ENCODE measurements at places on chromosomes 1 and 21.

DNA sequence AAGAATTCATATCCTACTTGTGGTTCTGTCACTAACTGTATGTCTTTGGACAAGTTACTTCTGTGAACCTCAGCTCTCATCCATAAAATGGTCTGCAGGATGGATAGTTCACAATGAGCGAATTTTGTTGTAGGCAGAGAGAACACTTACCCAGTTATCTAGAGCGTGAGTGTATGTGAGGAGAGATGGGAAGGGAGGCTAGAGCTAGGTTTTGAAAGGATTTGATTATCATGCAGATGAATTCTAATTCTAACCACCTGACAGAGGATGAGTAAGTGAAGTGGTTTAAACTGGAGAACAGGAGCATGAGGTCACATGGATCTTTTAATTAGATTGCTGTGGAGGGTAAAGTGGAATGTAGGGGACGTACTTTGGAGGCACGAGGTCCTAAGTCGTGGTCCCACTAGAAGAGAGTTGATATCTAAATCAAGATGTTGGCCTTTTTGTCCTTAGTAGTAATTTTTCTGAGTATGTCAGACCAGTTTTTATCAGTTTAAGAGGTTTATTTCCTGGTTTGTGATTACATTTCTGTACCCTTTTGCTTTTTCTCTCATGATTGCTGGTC, 5.0 kb downstream of the SUCO start:
- no peak for DNase-seq

GRCh38 chr1:25460020-25460419, 29.3 kb downstream of the MACO1 start:
- no peak for DNase-seq

GRCh38 chr1:231934797-231935196, 308.2 kb downstream of the DISC1 start:
- no peak for DNase-seq

DNA sequence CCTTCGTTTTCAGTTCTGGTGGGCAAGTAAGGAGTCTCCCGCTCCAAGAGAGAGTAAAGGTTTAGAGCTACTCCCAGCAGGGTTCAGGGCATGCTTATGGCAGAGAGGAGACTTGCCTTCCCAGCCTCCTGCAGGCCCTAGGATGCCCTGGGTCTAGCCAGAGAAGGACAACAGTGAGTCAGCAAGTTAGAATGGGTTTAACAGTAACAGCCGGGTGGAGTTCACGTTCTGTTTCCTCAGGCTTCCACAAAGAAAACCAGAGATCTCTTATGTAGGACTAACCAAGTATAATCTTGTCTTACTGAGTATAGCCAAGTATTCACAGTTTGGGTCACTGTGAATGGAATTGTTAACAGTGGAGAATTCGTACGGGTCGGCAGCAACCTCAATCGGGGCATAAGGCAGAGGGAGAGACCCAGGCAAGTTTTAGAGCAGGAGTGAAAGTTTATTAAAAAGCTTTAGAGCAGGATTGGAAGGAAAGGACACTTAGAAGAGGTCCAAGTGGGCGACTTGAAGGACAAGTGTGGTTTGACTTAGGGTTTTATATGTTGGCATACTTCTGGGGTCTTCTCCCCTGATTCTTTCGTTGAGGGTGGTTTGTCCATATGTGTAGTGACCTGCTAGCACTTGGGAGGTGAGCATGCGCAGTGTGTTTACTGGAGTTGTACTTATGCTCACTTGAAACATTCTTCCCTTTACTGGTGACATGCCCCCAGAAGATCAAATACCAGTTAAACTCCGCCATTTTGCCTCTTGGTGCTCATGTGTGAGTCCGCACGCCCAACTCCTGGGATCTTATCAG, 4.5 kb downstream of the OVAAL start:
- no peak for DNase-seq

- peak; percentile 79 for DNase-seq
Observed at GRCh38 chr1:209768354-209768774, 12.5 kb downstream of the TRAF3IP3 start.

DNA sequence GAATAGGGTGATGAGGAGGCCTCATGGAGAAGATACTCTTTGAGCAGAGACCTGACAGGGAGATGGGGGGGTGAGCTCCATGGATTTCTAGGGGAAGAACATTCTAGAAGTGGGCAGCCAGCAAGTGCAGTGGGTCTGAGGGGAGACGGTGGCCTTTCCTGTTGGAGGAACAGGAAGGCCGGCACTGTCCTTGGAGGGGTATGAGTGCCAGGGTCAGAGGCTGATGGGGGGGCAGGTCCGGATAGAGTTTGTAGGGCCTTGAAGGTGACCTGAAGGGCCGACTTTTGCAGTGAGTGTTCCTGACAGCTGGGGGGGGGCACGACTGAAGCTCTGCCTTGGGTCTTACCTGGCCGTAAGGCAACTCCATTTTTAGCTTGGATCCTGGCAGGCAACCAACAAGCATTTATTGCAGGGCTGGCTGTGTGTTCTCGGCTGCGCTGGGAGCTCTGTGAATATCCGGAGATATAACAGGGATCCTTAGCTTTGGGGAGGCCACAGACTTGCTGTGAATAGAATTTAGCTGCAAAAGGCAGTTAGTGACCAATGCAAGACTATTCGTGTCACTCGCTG, 130.6 kb downstream of the MRPS6 start:
- DNase-seq: no peak

DNA sequence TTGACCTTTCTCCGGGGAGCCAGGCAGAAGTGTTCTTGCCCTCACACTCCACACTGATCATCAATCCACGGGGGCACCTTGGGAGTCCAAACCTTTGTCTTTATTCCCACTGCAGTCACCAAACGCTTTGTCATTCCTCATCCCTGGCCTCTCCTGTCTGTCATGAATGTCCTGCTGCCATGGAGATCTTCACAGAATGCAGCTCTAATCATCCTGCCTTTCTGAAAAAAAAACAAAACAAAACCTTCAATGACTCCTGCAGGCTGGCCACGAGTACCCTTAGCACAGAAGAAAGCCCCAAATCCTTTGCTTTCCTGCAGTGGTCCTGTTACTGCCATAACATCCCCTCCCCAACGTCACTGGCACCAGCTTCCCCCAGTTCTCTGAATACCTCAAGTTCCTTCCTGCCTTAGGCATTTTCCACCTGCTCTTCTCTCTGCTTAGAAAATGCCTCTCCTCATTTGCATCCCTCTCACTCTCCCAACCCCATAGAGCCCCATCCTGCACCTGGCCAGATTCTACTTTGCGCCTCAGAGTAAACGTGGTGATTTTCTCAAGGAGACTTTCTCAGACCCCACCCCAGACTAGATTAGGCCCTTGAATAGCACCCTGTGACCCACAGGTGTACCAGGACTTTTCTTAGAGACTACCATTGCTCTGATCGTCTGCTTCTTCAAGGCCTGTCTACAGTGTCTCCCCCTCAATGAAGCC, 131.2 kb downstream of the AK5 start:
- no peak for DNase-seq

DNA sequence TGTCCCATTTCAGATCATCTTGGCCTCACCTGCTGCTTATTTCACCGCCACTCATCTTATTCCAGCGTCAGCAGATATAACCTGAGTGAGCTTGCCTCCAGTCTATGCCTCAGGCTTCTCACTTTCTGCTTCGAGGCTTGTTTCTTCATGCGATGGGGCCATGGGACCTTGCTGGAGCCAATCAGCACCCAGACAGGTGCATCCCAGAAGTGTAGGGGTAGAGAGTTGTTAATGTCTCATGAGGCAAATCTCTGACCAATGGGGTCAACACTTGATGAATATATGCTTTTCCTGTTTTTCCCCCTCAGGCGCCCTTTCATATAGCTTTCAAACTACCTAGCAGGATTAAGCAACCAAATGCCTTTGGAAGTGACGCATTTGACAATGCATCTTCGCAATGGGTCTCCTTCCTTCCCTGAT, 935 bp upstream of the YIPF1 start:
- DNase-seq: no peak

DNA sequence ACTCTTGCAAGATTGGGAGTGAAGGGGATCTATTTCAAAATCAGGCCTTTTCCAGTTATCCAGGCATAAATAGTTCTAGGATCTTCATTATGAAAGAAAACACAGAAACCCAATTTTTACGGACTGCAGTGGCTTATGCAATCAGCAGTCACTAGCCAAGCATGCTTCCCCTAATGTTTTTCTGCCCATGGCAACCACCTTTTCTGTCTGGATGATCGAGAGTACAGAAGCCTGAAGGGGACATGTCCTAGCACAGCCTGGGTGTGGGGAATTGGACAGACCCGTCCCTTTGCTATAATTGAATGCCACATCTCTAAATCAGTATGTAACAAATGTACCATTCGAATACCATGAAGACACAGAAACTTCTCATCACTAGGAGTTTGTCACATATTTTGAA, 29.8 kb upstream of the NCAM2 start:
- DNase-seq: no peak

DNA sequence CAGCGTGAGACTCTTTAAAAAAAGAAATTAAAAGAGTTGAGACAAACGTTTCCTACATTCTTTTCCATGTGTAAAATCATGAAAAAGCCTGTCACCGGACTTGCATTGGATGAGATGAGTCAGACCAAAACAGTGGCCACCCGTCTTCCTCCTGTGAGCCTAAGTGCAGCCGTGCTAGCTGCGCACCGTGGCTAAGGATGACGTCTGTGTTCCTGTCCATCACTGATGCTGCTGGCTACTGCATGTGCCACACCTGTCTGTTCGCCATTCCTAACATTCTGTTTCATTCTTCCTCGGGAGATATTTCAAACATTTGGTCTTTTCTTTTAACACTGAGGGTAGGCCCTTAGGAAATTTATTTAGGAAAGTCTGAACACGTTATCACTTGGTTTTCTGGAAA, 31.2 kb downstream of the IFNAR1 start:
- DNase-seq: no peak

GRCh38 chr1:8097908-8098307, 71.8 kb upstream of the ERRFI1 start:
- DNase-seq: no peak

DNA sequence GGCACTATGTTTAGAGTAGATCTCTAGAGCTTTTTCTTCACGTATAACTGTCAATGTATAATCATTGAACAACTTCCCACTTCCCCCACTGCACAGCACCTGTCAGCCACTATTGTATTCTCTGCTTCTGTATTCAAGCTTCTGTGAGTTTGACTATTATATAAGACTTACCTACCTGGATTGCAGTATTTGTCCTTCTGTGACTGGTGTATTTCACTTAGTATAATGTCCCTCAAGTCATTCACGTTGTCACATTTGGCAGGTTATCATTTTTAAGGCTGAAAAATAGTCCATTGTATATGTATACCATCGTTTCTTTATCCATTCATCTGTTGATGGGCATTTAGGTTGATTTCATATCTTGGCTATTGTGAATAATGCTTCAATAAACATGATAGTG, 969.5 kb upstream of the B3GALT2 start:
- no peak for DNase-seq

GRCh38 chr1:168833801-168834224, 104.8 kb upstream of the DPT start:
- DNase-seq: no peak

DNA sequence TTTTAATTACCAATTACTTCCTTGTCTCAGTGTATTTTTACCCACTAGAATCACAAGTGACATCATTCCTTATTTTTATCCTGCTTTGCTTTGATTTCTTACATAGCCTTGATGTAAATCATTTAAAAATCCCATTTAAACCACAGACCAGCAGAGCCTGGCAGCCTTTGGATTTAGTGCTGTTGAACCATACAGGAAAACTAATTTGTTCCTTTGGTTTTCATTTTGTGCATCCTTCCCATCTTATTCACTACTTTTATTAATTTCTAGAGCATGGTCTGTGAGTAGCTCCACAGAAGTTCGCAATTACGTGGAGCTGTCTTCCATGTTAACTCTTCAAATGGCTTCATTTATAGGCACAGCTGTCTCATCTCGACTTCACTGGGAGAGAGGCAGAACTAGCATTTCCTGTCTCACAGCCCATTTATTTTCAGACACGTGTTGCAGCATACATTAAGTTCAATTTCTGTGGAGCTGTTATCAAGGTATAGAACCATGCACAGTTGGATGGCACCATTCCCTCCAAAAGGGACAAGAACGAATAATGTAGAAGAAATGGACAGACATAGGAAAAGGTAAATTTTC, 235.3 kb downstream of the MRPL39 start:
- DNase-seq: no peak

Data from CD4-positive, alpha-beta T cell treated with Interferon gamma for 1 hour (primary cell).